ENCODE measurements at places on chromosomes 3 and 15. TPM values are rescaled to one million over a fixed set of nuclear protein-coding genes. Genes with fewer than 3 reads are reported as not detected.

The KIF15 gene
- 0.13 TPM for total RNA-seq

DNA sequence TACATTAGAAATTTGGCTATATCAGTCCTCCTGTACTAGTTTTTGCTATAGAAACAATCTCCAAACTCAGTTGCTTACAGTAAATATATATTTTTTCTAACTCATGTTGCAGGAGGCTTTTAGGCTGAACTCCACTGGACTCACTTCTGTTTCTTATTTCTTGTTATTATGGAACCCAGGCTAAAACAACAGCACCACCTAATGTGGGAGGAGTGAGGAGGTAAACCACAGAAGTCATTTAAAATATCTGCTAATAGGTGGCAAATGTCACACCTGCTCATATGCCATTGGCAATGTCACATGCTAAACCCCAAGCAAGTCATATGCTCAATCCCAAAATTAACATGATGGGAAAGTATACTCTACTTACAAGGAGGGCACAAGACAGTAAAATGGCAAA lies 462.2 kb downstream of the PLOD2 start:
- ATAC-seq, result no peak

DNA sequence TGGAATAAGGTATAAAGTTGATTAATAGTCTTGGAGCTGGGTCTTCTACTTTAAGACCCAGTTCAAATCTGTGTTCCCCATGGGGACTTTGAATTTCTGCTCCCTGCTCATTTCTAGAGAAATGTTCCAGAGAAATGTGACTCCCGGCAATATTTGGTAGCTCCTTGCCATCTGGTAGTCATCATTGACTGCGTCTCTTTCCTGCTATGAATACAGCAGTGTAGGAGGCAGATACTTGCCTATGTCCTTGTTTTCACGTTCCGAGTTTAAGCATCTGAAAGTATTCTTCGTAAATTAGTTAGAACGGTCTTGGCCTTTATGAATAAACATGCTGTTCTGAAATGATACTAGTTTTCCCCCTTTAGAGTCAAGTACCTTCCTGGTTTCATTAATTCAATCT lies 352.9 kb downstream of the PTPRG start:
- no peak for ATAC-seq

DNA sequence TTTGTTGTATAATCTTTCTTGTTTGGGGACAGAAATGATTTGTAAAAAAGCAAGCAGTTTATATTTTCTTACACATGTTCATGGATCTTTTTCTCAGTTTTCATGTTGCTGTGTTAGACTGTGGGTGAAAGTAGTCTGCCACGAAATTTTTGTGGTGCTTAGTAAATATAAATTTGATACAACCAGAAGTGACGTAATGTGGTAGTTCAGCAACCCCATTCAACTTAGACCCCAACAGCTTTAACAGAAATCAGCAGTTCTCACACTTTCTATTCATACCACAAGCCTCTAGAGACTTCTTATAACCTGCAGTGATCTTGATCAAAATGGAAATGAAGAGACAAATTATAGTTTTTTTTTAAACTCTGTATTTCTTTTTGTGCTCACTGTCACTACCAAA lies 120.2 kb upstream of the IGSF10 start:
- ATAC-seq, result no peak

- no peak for ATAC-seq
These were observed 132.6 kb upstream of the CTDSPL start for GRCh38 chr3:37729119-37729518.

- no peak for ATAC-seq
These were observed 244.2 kb upstream of the SLITRK3 start for GRCh38 chr3:165440380-165440779.

DNA sequence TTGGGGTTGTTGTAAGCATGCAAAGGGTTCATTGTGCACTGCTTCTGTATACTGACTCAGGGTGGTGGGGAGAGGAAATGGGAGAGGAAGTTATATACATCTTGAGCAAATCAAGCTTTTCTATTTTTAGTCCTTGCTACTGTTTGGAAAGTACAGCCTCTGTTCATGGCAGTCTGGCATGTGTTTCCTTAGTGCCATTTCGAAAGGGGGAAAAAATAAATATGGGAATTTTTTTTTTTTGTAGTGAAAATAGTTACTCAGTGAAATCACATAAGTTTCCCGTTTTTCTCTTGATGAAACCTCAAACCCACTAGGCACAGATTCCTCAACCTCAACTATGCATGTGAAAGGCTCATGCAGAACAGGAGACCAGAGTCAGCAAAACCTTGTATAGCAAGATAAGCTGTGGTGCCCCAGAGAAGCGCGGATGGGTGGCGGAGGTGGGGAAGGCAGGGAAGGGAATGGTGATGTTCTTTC lies 353.3 kb downstream of the LPP start:
- peak; percentile 39 for ATAC-seq

GRCh38 chr3:186782542-186783057 lies 777 bp upstream of the EIF4A2 start:
- peak; percentile 8 for ATAC-seq

The CCR1 gene
- total RNA-seq, result 5.1 TPM

DNA sequence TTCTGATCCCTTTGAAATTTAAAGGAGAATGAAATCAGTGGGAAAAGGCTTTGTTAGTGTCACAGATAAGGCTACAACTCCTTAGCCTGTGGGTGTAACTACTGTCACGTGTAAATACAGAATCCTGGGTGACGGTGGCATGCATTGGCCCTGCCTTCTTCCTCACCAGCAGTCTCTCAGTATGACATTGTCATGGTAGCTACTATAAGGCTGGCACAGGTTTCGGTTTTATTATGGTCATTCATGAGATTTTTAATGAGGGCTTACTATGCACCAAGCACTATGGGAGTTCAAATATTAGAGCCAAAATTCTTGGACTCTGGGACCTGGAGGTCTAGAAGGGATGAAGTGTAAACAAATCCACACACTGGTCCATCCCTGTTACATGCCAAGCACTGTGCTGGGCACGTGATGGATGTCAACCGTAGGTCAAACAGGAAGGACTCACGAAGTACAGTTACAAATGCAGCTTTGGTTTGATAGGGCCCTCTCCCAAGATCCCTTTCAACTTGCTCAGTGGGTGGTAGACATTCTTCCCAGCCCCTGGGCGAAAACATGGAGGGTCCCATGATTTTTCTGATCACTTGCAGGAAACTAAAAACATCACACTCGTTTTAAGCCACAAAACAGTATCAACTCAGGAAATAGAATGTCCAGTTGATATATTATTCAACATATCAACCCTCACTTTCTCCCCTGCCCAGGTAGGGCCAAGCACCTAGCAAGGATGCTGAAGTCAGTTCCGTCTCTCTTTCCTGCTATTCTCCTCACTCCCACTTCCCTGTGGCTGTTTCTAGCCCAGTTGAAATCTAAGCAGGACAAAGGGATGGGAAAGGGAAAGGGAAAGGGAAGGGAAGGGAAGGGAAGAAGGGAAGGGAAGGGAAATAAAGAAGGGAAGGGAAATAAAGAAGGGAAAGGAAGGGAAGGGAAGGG lies 25.3 kb downstream of the BFSP2 start:
- ATAC-seq, result no peak

- ATAC-seq, result no peak
These were observed 1.0 kb downstream of the XYLB start for GRCh38 chr3:38347421-38348200.

The LRRK1 gene
- 23.8 TPM for total RNA-seq

DNA sequence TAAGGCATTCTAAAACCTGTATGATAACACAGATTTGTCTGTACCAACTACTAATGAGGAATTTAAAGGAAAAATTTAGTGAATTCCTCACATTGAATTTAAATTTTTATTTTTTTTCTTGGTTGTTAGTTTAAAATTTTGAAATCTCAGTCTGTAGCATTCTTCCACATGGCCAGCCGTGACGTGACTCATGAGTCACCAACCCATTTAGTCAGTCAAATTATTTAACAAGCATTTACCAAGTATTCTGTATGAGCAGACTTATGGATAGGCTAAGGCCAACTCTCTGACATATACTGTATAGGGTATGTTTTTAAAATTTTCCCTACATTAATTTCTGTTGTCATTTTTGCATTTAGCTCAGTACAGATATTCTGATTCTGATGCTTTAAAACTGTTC lies 112.9 kb downstream of the CNTN4 start:
- no peak for ATAC-seq

GRCh38 chr3:3509665-3510064 lies 289.6 kb upstream of the LRRN1 start:
- no peak for ATAC-seq

The CHL1 gene
- 28.2 TPM for total RNA-seq

GRCh38 chr3:25849091-25849490 lies 59.2 kb downstream of the OXSM start:
- no peak for ATAC-seq

The EFL1 gene
- total RNA-seq, result 17.3 TPM

The SRPRB gene
- 13.8 TPM for total RNA-seq

The TEX55 gene
- not detected for total RNA-seq

DNA sequence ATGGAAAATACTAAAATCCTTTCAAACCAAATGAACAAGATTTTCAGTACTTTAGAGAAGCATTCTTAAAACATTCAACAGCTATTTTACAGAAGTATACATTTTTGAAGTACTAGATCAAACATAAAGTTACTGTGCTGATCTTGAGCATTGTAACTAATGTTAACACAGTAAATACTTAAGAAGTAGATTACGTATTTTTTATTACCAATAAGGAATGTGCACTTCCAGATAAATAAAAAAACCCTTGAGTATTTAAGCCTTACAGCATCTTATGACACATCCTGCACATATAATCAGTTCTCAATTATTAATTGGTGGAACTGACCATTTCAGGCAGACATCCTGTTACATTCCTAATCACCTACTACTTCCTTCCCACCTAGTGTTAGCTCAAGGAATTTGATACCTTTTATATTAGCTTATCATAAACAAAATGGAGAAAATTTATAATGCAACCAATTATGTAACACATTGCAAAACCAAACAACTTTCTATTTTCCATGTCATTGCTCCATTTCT lies 32.8 kb downstream of the COPS2 start:
- ATAC-seq, result no peak

The LRRIQ4 gene
- not detected for total RNA-seq

DNA sequence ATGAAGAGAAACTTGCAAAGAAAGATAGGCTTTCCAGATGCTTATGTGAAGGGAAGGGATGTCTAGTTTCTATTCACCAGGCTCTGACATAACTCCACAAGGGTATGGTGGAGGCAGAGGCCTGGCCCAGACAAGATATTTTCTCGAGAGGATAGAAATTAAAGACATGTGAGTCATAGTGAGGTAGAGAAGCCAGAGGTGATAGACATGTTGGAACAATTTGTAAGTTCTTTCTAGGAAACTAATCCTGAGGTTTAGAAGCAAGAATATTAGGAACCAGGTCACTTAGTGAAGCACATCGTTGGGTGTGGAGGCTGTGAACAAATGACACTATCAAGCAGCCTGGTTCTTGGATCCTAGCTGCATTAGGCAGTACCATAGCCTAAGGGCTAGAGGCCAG lies 176.9 kb downstream of the BBX start:
- no peak for ATAC-seq

The OR5K3 gene
- not detected for total RNA-seq

GRCh38 chr15:89410039-89410435 lies 75.4 kb upstream of the POLG start:
- no peak for ATAC-seq

The SRGAP3 gene
- 4.4 TPM for total RNA-seq

The NOX5 gene
- total RNA-seq, result not detected

GRCh38 chr3:174619239-174619638 lies 239.9 kb upstream of the NAALADL2 start:
- no peak for ATAC-seq

The KNG1 gene
- not detected for total RNA-seq

The CDC25A gene
- 1.7 TPM for total RNA-seq

DNA sequence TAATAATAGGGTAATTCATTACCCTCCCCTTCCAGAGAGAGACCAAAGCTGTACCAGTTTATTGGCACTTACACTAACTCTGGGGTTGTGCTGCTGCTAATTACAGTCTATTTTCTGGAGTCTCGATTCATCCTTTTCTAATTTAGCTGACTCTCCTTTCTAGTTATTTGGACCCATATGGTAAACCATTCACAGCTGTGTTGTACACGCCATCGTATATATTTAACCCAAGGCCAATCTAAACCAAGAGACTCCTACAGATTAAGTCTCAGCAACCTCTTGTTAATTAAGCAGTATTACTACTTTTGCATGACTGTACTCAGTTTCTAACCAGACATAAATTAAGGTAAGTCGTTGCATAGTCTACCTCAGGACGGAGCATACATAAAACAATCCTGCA lies 22.5 kb downstream of the ANXA2 start:
- no peak for ATAC-seq

The HHATL gene
- not detected for total RNA-seq
